Progenitor cell of endocrine pancreas (in vitro differentiated cells): ENCODE measurements at places on chromosomes 13 and 19. TPM values are rescaled to one million over a fixed set of nuclear protein-coding genes. Genes with fewer than 3 reads are reported as not detected.

The FAM124A gene
- total RNA-seq = 1.5 and 1.6 TPM in 2 replicates

The SLITRK6 gene
- total RNA-seq = 3.6 and 3.8 TPM in 2 replicates

The DACH1 gene
- 34.3 and 37.1 TPM in 2 replicates for total RNA-seq

The VSTM2B gene
- not detected in 2 replicates for total RNA-seq

The KASH5 gene
- not detected in 2 replicates for total RNA-seq

The SEMA6B gene
- 26.6 and 28.3 TPM in 2 replicates for total RNA-seq
